ENCODE measurements at places on chromosomes 13 and 19. TPM values are rescaled to one million over a fixed set of nuclear protein-coding genes. Genes with fewer than 3 reads are reported as not detected.

DNA sequence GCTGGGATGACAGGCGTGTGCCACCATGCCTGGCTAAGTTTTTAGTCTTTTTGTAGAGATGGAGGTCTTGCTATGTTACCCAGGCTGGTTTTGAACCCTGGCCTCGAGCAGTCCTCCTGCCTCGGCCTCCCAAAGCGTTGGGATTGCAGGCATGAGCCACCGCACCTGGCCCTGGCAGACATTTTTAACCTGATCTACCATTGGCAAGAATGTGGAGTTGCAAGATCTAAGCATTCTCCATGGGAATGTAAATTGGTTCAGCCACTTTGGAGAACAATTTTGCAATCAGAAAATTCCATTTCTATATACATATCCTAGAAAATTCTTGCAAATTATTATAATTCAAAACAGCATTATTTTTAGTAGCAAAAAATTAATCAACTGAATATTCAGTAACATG is 24.3 kb upstream of the DCUN1D2 start:
- H3K4me3 ChIP-seq, result no peak overlapping the region
- H3K27me3 ChIP-seq, result no peaks in the 10 kb centered on the region
- DNase-seq, result no peak
- H3K36me3 ChIP-seq, result peaks cover 11% of the 10 kb centered on the region

RABAC1 gene
- total RNA-seq, result 76.8 TPM

DNA sequence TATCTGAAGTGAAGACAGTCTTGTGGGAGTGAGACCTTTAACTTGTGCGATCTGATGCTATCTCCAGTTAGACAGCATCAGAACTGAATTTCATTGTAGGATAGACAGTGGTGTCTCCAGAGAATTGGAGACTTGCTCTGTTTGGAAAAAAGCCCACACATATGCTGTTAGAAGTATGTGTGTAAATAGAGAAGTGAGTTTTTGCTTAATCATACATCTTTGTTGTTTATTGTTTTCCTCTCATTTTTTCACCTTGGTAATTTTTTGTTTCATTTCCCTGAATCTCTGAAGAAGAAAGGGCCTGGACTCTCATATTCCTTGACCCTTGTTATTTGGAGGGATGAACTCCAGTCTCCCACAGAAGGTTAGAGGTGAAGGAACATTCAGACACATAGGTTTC is 21.8 kb downstream of the FPR3 start:
- H3K27me3 ChIP-seq, result no peaks in the 10 kb centered on the region
- H3K4me1 ChIP-seq, result no peaks in the 10 kb centered on the region
- no peaks in the 10 kb centered on the region for H3K36me3 ChIP-seq
- H3K27ac ChIP-seq, result no peak overlapping the region

DNA sequence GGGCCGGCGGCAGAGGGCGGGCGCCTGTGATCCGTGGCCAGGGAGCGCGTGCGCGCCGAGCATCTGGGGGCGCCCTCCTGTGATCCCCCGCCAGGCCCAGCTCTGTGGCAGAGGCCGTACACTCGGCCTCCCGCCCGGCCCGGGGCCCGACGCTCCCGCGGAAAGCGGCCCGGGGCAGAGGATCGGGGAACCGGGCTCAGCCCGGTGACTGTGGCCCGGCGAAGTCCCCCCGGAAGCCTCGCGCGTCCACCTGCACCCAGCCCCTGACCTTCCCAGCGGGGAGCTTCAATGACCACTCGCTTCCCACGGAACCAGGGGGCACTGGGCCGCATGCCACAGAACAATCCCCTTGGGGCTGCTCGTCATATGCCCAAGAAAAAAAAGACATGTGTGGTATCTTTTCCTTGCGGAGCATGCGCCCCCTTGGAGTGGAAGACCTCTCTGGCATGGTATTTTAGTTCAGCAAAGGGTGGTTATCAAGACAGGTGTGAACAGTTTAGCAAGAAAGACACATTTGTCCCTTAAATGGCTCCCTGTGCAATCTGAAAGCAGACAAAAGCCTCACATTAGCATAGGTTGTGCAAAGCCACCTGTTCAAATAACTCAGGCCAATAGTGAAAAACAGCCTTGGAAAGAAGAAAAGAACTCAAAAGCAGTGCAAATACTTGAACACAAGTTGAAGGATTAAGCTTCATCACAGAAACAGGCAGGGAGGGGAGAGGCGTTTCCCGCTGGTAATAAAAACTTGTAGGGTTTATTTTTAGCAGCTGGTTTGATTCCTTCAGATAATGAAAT is 290.9 kb upstream of the SOX21 start:
- peaks cover 5% of the 10 kb centered on the region for H3K27me3 ChIP-seq
- DNase-seq, result no peak
- no peaks in the 10 kb centered on the region for H3K4me1 ChIP-seq
- H3K27ac ChIP-seq, result no peak overlapping the region
- no peak overlapping the region for H3K4me3 ChIP-seq

- H3K4me1 ChIP-seq, result no peaks in the 10 kb centered on the region
- no peak overlapping the region for H3K4me3 ChIP-seq
- H3K36me3 ChIP-seq, result no peaks in the 10 kb centered on the region
- H3K27ac ChIP-seq, result no peak overlapping the region
- H3K27me3 ChIP-seq, result no peaks in the 10 kb centered on the region
Measured at GRCh38 chr13:21884299-21884909, 213.5 kb downstream of the FGF9 start.

- H3K4me3 ChIP-seq, result no peak overlapping the region
- H3K4me1 ChIP-seq, result no peaks in the 10 kb centered on the region
- no peak for DNase-seq
- H3K27me3 ChIP-seq, result no peaks in the 10 kb centered on the region
Measured at GRCh38 chr13:109036078-109036780, 406.8 kb downstream of the MYO16 start.

DNA sequence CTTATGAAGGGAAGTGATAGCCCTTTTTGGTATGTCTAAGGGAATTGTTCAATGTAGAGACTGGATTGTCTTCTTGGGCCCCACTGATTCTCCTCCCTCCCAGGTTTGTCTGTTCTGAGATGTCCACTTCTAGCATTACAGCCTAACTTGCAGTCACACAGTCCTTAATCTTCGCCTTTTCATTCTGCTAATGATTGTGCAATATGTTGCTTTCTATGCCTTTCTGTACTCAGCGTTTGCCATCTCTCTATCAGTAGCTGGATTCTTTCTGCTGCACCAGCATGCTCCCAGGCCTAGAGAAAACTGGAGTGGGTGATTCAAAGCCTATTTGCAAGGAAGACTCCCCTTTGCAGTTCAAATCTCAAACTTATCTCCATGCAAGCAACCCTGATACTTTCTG is 307.5 kb upstream of the DACH1 start:
- no peak overlapping the region for H3K4me3 ChIP-seq
- H3K4me1 ChIP-seq, result no peaks in the 10 kb centered on the region
- no peaks in the 10 kb centered on the region for H3K36me3 ChIP-seq
- no peak overlapping the region for H3K27ac ChIP-seq
- H3K27me3 ChIP-seq, result no peaks in the 10 kb centered on the region
- no peak for DNase-seq

- H3K4me3 ChIP-seq, result no peak overlapping the region
- H3K27me3 ChIP-seq, result no peaks in the 10 kb centered on the region
- no peak overlapping the region for H3K27ac ChIP-seq
- no peaks in the 10 kb centered on the region for H3K4me1 ChIP-seq
Measured at GRCh38 chr13:70424428-70424827, 316.2 kb upstream of the KLHL1 start.

- no peak overlapping the region for H3K4me3 ChIP-seq
- no peaks in the 10 kb centered on the region for H3K36me3 ChIP-seq
- no peak for DNase-seq
- no peak overlapping the region for H3K27ac ChIP-seq
- peaks cover 29% of the 10 kb centered on the region for H3K4me1 ChIP-seq
- peaks cover 72% of the 10 kb centered on the region for H3K27me3 ChIP-seq
Measured at GRCh38 chr13:99960663-99961311, 10.8 kb downstream of the ZIC5 start.

Measured in natural killer cell (primary cell).